Activated T-cell treated with anti-CD3 and anti-CD28 coated beads for 4 hours (primary cell): ENCODE measurements at places on chromosomes 13 and 19.

DNA sequence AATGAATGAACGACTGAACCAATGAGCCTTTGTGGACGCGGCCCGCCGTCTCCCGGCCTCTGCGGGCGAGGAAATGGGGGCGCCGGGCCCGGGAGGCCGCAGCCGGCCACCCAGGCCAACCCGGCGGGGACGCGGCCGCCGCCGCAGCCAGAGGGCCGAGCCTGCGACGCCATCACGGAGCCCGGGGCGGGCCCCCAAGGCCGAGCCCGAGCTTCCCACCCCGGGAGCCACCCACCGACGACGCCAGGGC is 216 bp downstream of the SUGP2 start:
- no peak for DNase-seq

GRCh38 chr19:46736531-46737297 is 9.1 kb upstream of the FKRP start:
- no peak for DNase-seq

- no peak for DNase-seq
These were observed 22.3 kb upstream of the SLC46A3 start for GRCh38 chr13:28741084-28741491.

DNA sequence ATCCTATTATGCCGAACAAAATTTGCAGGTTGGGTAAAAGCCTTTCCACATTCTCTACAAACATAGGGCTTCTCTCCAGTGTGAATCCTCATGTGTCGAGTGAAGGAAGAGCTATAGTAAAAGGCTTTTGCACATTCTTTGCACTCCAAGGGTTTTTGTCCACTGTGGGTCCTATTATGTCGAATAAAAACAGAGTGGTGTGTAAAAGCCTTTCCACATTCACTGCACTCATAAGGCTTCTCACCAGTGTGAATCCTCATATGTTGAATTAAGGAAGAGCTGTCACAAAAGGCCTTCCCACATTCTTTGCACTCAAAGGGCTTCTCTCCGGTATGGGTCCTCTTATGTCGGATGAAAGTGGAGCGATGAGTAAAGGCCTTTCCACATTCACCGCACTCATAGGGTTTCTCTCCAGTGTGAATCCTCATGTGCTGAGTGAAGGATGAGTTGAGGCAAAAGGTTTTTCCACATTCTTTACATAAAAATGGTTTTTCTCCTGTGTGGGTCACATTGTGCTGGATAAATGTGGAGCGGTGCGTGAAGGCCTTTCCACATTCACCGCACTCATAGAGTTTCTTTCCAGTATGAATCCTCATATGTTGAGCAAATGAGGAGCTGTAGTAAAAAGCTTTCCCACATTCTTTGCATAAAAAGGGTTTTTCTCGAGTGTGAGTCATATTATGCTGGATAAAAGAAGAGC is 13.6 kb downstream of the ZNF599 start:
- DNase-seq: no peak

DNA sequence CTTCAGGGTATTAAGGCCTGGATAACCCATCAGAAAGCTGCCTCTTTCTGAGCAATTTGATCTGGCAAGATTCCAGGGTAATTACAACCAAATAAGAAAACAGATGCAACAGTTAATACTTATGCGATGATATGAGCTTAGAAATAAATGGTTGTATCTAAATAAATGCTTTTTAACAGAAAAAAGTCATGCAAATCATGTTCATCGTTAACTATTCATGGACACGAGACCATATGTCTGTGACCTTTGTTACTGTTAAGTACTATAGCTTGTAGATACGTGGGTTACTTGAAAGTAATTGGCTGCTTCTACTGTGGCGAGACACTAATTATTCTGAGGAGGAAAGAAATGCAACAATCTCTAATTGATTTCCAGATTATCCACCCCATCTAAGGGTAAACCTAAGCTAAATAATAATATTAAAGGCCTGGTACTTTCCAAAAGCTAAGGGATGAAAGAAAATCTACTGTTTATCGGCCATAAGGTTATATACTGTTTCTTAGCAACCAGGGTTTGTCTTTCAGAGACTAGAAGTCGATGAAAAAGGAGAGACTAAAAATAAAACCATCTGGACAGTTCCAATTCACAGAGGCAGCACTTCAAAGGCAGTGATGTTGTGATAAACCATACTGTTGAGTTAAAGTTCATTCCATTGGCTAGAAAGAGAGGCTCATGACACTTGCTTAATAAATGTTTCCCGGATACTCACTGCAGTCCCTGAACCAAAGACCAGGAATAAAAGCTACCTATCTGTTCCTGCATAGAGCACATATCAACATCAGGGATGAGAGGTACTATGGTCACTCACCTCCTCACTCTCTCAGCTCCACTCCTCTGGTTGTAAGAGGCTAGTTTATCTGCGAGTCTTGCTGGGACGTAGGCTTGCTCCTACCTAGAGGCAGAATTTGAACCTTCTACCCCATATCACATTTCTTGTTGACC is 1.5 kb downstream of the EPSTI1 start:
- DNase-seq: no peak

DNA sequence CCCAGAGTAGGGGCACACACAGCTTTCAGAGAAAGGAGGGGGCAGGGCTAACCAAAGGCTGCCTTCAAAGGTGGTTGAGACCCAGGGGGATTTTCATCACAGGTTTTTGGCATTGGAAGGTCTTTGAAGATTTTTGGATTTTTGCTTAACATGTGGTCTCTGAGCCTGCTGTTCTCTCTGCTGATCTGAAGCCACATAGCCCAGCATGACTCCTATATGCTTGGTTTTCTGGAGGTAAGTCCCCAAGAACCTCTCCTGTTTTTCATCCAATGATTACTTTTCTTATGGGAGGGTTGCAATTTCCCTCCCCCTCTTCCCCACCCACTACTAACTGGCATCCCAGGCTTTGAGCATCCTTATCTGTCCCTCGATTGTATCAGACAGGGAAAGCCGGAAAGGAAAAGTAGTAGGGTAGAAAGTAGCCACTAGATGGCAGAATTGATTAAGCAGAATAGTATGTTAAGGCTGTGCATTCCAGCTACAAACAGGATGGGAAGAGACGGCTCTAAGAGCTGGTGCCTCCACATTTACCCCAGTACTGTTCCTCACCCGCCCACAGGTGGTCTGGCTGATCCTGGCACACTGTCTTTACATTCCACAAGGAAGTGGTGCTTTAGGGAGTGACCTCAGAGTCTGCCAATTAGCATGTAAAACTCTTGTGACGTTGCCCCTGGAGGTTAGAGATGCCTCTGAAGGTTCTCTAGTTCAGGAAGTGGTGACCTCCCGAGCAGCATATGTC is 218.9 kb upstream of the EDNRB start:
- DNase-seq: no peak

DNA sequence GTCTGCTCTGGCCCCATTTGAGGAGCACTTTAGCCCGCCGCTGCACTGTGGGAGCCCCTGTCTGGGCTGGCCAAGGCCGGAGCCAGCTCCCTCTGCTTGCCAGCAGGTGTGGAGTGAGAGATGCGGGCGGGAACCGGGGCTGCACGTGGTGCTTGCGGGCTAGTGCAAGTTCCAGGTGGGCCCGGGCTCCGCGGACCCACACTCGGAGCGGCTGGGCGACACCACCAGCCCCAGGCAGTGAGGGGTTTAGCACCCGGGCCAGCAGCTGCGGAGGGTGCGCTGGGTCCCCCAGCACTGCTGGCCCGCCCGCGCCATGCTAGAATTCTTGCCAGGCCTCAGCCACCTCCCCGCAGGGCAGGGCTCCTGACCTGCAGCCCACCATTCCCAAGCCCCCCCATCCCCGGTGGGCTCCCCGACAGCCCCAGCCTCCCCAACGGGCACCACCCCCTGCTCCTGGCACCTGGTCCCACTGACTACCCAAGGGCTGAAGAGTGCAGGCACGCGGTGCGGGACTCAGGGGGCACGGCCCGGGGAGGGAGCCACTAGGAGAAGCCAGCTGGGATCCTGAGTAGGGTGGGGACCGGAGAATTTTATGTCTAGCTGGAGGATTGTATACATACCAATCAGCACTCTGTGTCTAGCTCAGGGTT is 19.1 kb downstream of the COMMD6 start:
- no peak for DNase-seq

DNA sequence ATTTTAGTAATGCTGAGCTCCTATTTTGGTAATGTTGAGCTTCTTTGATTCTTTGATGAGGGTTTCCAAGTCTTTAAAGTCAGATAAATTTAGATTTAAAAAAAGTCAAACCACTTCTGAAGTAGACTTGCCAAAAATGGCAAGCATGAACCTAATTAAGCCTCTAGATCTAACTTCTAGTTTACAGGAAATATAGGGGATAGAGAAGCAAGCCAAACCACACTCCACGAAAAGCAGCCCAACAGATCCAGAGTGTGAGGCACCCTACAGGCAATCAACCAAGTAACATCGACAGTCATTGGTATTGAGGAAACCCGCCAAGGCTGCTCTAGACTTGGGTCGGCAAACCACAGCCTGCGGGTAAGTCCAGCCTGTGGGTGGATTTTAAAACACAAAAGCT is 3.7 kb downstream of the GGACT start:
- DNase-seq: no peak

GRCh38 chr19:51783372-51783771 is 11.6 kb upstream of the FPR3 start:
- no peak for DNase-seq

- no peak for DNase-seq
These were observed 237.6 kb downstream of the LACC1 start for GRCh38 chr13:44117351-44117750.

- DNase-seq: no peak
These were observed 294.6 kb downstream of the ITGBL1 start for GRCh38 chr13:101747039-101747438.

GRCh38 chr13:113959198-113959597 is 14.7 kb downstream of the C13orf46 start:
- DNase-seq: no peak

DNA sequence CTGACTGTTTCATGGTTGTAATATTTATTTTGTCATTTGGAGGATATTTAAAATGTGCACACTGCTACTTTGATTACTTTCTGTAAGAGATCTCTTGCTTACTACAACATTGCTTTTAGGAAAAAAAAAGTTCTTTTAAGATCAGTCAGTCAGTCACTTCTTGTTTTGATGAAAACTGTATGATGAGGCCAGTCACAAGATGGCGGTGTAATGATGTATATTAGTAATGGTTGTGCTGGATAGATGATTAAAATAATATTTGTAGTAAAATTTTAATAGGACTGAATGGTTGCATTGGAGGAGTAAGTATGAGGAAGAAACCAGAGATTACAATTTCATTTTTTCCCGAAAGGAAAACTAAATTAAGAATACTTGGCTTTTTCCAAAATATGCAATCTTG is 2411.1 kb downstream of the PCDH9 start:
- no peak for DNase-seq

DNA sequence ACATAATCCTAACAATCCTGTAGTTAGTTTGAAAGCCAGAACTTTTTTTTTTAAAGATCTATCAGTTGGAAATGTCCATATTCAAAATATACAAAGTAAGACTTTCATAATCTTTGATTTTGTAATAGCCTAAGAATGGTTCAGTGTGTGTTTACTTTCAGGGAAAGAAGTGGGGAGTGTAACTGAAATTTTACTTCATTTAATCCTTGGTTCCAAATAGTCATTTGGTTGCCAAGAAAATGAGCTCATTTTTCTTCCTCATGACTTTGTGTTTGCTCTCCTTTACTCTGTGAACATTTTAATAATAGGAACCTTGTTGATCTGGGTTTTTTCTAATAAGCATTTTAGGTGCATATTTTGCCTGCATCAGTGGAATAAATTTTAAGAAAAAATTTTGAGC is 278.8 kb downstream of the SLITRK6 start:
- no peak for DNase-seq

DNA sequence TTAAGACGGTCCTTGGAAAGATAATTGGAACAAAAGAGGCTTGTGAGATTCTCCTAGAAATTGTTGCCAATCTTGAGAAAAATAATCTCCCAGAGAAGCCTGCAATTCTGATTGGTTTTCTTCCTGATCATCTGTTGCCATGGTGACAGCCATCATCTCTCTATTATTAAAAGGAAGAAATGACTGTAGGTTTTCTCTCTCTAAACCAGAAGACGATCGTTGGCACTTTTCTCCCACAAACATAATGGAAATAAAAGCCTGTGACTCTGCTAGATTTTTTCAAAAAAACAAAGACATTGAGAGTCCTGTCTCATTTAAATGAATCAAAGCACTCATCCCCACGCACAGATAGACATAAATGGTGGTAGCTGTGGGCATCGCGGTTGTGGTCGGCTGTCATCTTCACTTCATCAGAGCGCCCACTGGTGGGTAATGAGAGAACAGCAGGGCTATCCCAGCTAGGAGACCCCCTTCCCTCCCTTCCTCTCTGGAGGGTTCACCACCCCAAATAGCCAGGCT is 21.7 kb upstream of the CALM3 start:
- DNase-seq: no peak
